ENCODE measurements at places on chromosomes 6 and 20.

- no peak for DNase-seq
These were observed 233.9 kb downstream of the PRL start for GRCh38 chr6:22062807-22063408.

DNA sequence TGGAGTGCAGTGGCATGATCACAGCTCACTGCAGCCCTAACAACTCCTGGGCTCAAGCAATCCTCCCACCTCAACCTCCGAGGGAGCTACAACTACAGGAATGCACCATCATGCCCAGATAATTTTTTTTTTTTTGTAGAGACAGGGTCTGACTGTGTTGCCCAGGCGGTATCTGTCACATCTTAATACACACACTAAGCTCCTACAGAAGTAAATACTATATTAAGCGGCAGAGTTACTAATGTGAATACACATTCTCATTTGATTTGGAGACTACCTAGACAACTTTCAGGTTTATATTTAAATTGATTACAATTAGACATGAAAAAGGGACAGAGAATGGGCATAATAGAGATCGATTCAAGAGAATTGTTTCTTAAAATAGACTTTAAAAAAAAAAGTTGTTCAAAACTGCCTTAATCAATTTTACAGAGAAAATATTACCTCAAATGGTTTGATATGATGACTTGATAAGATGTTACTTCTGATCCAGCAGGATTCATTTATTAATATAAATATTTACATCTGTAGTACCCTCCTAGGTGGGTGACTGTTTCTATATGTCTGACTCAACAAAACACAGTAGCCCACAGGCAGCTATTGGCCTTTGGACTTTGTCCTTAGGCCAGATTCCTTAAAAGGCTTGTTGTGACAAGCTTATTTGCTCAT is 7.1 kb upstream of the LOC128125822 start:
- no peak for DNase-seq

GRCh38 chr6:99344289-99344688 is 5.2 kb downstream of the FAXC start:
- DNase-seq, result no peak

GRCh38 chr6:53240761-53241160 is 92.1 kb upstream of the GCM1 start:
- DNase-seq, result no peak

- no peak for DNase-seq
These were observed 81.4 kb downstream of the CARMIL1 start for GRCh38 chr6:25360621-25361020.

DNA sequence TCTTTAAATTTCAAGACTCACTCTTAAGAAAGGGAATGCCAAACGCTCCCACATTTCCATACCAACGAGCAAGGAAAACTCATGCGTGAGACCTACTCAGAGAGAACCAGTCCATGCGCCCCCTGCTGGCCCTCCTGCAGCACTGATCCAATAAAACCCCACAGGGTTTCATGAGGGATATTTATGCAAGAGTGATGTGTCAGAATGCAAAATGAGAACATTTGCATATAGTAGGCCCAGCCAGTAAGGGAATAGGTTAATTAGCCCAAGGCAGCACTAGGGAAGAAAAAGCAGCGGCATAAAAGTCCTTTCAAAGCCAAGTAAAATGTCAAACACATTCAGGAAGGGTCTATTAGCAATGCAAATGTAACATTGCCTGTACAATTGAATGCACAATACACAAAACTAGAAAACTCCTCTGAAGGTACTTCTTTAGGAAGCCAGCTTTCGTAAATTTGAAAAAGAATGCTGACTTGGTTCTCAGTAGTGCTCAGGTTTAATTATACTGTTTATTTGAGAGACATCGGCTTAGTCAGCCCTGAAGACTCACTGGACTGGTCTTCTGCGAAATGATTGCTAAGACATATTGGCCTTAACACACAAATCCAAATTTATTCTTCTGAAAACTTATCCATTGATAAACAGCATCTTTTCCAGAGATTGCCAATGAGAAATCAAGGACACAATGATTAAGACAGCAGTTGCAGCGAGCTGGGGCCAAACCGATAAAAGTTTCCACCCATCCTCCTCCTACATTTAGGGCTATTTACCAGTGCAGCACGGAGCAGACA is 93.2 kb downstream of the GMPR start:
- no peak for DNase-seq

DNA sequence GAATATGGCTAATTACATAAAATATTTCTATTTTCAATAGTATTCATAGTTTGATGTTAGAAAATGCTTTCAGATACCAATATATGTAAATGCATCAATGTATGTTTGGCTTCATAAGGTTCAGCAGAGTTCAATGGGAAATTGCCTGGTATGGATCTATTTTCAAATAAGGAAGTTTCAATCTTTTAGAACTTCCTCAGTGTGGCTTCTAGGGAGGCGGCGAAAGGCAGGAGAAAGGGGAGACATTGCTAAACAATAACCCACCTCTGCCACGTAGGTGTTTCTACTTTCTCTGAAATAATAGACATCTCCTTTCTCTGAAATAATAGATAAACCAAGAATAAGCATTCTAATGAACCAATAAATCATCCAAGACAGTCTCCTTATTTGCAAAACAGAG is 237.7 kb upstream of the RAB32 start:
- DNase-seq, result no peak

DNA sequence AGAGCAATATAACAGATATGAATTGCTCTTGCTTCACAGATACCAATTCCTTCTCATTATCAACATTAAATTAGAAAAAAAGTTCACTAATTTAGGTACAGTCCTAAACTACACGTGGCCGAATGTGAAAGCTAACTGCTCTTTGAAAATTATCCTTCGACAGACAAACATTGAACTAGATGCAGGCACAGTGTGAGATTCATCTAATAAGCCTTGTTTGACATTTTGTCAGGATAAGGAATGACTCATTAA is 1.1 kb downstream of the FAM184A start:
- no peak for DNase-seq

DNA sequence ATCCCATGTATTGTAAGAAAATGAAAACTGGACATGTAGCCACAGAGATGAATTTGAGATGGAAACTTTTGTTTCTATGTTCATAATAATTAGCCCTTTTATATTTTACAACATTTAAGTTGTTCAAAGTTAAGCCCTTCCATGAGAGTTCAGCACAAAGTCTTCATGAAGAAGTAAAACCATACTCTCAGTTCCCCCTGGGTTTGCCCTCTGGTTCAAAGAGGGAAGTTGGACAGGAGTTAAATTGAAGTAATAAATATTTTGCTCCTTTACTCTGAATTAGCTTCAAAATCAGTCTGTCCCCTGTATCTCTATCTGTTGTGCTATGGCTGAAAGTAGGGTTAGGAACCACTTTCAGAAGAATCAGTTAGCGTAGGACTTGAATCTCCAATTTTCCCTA is 31.1 kb downstream of the PHACTR2 start:
- no peak for DNase-seq

DNA sequence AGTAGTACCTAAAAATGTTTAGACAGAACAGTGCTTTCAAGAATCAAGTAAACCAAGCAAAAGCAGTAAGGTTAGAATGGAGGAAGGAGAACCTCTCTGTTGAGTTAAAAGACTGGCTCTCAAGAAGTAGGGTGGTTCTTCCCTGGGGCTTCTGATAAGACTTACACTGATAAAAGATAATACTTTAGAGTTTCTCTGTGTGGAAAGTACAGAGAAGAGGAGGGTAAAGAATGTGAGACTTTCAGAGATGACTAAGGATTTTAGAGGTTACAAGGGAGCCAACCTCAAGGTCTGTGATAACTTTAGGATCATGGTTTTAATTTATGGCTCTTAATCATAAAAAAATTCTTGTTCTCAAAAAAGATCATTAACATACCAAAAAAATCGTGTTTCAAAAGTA is 30.9 kb upstream of the ALDH8A1 start:
- DNase-seq, result no peak

- no peak for DNase-seq
These were observed 34.8 kb downstream of the KCNK5 start for GRCh38 chr6:39194466-39194865.

DNA sequence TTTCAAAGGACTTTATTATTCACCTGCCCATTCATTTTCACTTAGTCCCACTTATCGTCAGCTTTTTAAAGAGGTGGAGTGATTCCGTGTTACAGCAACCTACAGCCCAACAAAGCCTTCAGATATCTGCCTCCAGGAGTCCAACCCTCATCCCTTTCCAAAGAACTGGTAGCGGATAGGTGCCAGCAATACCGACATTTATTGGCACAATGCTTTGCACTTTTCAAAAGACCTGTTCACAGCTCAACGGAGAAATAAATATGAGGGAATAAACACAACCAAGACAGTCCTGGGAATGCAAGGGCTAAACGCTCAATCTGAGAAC is 819 bp upstream of the MTRF1L start:
- no peak for DNase-seq

- no peak for DNase-seq
These were observed 63.3 kb downstream of the ARHGAP18 start for GRCh38 chr6:129646642-129647041.

- DNase-seq, result no peak
These were observed 53.9 kb upstream of the TAGAP start for GRCh38 chr6:159098636-159099106.

GRCh38 chr6:169884158-169884557 is 132.7 kb downstream of the ERMARD start:
- no peak for DNase-seq

DNA sequence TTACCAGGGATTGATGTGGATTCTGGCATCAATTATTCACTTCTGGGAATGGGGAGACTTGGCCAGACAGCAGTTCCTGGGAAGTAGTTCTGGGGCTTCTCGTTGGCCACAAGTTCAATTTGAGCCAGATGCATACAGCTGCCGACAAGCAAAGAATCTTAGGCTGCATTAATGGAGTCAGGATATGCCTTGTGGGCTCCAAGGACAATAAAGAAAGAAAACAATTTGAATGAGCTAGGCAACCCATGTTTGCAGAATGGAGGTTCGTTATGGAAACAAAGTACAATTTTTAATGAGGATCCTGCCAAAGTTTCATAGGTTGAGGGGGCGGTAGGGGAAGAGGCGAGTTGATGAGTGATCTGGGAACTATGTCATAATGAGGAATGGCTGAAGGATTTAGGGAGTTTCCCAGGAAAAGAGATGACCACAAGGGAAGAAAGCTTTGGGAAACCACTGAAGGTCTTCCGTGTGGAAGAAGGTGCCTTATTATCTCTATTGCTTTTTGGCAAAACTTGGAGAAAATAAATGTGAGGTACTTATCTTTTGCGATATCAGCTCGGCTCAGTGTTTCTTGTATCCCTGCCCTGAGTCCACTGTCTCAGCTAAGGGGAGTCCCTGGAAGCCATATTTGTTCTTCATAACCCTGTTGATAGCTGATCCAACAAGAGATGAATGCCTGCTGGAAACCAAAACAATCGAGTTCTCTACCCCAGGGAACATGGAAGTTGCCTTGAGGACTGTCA is 181.0 kb upstream of the ZNF217 start:
- no peak for DNase-seq

GRCh38 chr6:136093835-136094234 is 156.3 kb downstream of the MTFR2 start:
- no peak for DNase-seq

DNA sequence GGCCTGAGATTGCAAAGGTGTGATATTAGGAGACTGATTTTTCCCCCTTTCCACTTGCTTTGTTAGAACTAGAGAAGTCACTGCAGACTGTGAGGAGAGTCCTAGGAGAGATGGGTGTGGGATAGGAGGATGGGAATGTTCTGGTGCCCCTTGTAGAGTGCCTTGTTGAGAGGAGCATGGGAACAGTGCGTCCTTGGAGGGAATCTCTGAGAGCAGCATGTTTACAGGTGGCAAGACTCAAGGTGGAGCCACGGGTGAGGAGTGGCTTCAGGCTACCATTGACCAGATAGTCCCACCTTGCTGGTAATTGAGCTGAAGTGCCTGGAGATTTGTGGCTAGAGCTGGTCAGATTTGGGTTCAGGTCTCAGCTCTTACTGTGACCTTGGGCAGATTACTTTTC is 6.0 kb downstream of the PLCG1 start:
- DNase-seq, result no peak

DNA sequence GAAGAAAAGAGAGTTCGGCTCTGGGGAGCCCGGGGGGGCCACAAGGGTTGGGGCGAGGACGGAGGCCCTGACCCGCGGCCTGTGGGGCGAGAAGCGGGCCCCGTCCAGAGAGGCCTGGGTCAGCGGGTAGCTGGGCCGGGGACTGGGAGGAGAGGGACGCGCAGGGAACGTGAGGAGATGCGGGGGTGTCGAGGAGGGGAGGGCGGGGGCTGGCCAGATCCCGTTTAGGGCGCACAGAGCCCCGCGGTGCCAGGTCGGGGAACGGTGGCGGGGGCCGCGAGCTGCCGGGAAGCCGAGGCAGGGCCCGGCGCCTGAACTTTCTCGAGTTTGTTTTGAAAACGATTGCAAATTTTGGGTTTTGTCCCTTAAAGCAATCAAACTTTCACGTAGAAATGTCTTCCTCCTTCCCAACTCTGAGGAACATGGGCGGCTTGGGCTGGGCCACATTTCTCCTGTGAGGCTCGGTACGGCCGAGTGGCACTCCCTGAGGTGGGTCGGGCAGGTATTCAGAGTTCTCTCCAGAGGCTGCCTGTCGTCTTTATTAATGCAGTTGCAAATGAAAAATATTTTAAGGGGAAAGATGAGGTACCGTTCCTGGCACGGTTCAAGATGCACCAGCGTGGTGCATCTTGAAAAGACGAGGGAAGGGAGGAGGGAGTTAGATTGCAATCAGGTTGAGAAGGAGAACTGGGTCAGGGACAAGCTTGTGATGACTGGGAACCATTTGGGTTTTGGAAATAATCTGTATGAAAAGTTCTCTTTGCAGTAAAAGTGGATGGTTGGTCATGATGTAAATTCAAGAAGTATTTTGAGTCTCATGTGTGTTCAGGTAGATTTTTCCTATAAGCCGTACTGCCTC is 972 bp downstream of the RNF8 start:
- DNase-seq, result no peak

DNA sequence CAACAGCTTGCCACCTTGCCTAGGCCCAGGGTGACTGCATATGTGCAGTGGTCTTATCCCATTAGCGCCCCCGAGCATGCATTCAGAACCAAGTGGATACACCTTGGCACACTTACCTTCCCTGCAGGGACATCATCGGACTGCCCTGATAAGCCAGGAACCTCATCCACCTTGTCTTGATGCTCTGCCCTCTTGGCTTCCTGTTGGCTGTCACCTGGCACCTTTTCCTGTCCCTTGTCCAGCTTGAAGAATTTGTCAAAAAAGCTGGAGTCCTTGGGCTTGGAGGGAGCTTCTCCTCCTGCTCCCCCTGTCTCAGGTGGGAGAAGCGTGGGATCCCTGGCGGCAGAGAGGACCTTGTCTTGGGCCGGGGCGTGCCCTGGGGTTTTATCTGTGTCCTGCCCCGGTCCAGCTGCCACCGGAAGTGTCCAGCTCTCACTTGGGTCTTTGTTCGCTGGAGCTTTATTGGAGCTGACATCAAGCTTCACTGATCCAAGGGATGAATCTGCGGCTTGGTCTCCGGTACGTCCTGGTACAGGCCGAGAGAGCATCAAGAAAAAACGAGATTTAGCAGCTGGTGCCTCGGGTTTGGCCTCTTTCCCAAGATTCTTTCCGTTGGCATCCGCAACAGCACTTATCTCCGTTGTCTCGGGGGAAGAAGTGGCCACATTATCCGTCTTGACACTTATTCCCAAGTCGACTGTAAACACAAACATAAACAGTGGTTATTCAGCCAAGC is 42.0 kb downstream of the BCAS1 start:
- no peak for DNase-seq

- DNase-seq, result no peak
These were observed 582.5 kb downstream of the RFPL4B start for GRCh38 chr6:112929641-112930040.

GRCh38 chr6:89432875-89433251 is at the start of gene ANKRD6:
TSS of gene ANKRD6 (plus strand) at chr6:89433152. CDS start at chr6:89566977, 133,825 bp downstream.
- DNase-seq, result no peak
